ENCODE measurements at places on chromosomes 7 and 10.

DNA sequence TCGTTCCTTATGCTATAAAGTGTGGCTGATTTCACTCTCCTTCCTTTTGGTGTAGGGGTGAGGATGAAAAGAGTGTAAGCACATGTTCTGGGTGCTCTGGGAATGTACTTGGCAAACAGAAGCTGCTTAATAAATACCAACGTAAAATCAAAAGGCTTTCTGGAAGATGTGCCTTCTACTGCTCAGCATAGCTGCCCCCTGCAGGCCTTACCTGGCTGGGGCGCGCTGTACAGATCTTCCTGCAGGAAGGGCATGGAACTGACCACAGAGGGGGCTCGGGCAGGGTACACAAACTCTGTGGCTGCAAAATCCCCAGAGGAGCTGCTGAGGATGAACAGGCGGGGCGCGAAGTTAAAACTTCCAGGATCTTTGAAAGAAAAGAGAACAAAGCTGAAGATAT is 169.4 kb downstream of the SVIL start:
- DNase-seq = no peak

- DNase-seq = no peak
These were observed 669.8 kb upstream of the ANKRD30A start for GRCh38 chr10:36455526-36456133.

DNA sequence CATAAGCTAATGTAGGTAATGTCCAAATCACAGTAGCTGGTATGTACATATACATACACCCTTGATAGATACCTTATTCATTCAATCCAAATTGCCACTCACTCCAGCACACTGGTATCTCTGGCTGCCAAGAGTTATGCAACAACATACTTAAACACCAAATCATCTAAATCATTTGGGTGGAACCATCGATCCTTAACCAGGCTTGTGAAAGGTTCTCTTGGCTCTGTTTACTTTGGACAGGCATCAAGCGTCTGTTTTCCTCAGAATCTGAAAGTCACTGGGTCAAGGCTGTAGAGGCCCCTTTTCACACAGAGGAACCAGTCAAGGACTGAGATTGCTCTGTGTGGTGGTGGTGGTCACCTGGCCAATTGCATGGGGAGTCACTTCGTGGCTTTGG is 24.6 kb downstream of the JAZF1 start:
- no peak for DNase-seq

- peak; percentile 71 for DNase-seq
These were observed at the start of gene ZKSCAN1 for GRCh38 chr7:100015232-100016214. Gene ZKSCAN1 (plus strand): TSS chr7:100015596. CDS start chr7:100023507, 7,911 bp downstream.

DNA sequence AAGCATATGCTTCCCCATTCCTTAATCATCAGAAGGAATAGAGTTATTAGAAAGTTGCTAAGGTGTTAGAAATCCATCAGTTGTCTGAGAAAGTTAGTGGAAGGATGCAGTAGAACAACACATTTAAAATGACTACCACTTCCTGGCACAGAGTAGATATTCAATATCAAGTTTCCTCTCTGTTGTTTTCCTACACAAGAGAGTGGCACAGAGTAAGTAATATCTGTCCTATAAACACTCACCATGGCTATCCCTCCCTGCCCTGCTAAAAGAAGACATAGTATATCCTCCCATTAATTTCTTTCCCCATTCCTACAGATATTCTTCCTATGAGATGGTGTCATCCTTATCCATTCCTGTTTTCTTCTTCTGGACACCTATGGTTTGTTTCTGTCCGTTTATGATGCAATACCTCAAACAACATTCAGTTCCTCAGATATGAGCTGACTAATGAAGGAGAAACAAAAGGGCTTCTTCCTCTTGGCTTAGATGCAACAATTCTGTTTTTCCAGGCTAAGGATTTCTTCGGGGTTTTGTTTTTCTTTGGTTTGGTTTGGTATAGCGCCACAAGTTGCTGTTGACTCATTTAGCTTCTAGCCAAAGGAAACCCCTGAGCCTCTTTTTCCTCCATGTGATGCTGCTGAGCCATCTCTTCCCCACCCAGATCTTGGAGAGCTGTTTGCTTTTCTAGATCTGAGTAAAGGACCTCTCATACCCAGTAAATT is 32.9 kb upstream of the BPGM start:
- no peak for DNase-seq

DNA sequence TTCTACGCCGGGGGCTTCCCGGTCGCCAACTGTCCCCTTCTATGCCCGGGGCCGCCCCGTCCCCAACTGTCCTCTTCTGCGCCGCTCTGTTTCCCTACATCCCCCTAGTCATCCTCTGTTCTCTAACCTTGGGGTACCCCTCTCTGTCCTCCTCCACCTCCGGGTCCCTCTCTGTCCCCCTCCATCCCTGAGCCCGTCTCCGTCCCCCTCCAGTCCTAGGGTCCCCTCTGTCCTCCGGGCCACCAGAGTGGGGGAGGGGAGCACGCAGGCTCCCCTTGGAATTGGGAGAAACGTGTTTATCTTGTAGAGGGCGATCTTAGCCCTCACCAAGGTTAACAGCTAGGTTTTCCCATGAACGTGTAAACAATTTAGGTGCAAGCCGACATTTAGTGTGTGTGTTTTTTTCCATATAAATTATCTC is 852 bp upstream of the KLF6 start:
- DNase-seq = no peak

GRCh38 chr10:55629793-55630490 is 731.1 kb downstream of the ZWINT start:
- DNase-seq = no peak

- no peak for DNase-seq
These were observed 88.8 kb downstream of the SUGCT start for GRCh38 chr7:40223451-40224127.

DNA sequence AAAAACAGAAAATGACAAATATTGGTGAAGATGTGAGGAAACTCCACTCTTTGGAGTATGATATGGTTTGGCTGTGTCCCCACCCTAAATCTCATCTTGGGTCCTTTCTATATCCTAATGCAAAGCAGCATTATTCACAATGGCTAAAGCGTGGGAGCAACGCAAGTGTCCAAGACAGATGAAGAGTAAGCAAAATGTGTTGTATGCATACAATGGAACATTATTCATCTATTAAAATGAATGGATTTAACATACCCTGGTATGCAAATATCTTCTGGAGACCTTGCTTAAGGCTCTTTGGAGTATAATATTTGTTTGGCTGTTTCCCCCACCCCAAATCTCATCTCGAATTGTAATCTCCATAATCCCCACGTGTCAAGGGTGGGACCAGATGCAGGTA is 839.8 kb upstream of the POM121L12 start:
- DNase-seq = no peak

- DNase-seq = no peak
These were observed 208.7 kb upstream of the PRKCQ start for GRCh38 chr10:6788731-6789130.

- no peak for DNase-seq
These were observed 8.5 kb upstream of the AOAH start for GRCh38 chr7:36732806-36733205.

DNA sequence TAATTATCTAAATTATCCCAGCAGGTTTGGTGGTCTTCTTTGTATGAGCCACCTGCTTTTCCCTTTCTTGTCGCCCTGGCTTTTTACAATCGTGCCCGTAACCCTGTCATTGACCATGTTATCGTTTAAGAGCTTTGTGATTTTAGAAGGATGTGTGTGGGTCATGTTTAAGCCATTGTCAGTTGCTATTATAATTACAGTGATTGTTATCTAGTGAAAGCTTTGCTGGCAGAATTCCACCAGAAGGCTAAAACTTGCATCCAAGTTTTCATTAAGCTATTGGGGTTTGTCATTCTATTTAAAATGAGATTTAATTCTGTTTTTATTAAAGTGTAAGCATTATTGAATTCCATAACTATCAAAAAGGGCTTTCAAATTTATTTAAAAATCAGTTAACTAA is 354.2 kb upstream of the TMEM229A start:
- DNase-seq = no peak

DNA sequence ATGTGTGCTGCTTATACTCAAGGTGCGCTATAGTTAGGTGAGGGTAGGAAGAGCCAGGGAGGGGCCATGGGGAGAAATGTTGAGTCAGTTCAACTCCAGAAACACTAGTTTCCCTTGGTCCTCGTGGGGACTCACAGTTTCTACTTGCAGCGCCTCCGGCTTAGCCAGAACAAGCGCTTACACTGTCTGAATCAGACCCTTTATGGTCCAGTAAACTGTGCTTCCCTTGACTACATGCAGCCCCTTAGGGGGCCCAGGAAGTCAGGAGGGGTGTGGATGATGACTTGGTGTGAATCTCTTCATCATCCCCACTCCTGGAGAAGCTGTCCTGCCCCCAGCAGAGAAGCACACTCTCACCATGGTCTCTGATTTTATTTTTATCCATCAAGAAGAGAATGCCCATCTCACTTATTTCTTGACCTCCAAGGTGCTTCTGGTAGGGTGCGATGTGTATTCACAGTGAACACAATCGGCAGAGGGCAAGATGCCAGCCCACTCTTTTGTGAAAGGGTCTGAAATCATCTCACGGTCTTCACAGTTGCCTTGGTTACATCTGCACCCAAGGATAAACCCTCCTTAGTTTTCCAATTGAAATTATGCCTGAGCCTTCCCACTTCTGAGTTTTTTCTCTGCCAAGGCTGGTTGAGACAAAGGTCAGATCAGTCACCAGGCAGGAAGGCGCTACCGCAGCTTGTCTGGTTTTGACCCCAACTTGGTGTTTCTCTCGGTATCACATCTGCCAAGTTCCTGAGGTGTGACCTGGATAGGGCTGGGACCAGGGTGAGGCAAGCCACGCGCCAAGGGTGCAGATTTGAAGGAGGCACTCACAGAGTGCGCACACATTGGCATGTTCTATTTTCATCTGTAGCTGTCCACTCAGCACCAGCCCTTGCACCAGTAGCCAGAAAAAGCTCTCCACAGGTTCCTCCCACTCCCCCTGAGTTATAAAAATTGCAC is 62.7 kb upstream of the LRRC4 start:
- DNase-seq = peak; percentile 25

- no peak for DNase-seq
These were observed 99.0 kb downstream of the UBE2H start for GRCh38 chr7:129853661-129854268.

DNA sequence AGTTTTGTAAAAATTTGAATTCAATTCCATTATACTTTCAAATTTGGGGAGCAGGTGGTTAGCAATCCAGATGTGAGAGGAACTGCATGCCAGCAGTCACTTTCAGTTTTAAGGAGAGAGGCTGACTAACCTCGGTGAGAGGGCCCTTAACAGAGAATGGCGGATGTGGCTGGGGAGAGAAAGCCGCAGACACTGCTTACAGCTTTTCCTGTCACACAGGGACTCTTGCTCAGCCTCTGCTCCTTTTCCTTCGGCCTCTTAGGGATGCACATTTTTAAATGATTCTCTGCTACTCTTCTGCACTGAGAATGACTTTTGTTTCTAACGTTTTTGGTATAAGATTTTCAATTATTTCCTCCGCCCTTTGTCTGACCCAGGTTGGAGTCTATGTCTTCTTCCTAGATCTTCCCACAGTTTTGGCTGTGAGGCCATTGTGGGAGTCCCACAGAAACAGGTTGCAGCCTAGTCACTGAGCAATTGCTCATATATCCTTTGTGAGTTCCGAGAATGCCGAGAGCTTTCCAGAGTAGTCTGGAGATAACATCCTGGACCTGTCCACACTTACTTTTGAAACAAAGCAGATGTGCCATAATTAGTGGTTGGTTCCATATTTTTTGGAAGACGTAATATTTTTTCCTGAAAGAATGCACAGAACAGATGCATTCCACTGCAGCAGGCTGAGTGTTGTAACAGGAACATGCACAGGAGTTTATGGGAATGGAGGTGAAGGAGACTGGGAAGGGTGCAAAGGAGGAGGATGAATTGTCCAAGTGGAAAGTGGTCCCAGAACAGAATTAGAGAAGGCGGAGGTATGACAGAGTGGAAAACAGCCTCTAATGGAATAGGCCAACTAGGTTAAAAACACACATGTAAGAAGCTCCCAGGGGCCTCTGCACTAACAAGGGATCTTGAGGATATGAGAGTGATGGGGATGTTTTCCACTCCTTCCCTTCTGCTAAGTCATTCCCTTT is 168.0 kb upstream of the ZNF32 start:
- DNase-seq = no peak

DNA sequence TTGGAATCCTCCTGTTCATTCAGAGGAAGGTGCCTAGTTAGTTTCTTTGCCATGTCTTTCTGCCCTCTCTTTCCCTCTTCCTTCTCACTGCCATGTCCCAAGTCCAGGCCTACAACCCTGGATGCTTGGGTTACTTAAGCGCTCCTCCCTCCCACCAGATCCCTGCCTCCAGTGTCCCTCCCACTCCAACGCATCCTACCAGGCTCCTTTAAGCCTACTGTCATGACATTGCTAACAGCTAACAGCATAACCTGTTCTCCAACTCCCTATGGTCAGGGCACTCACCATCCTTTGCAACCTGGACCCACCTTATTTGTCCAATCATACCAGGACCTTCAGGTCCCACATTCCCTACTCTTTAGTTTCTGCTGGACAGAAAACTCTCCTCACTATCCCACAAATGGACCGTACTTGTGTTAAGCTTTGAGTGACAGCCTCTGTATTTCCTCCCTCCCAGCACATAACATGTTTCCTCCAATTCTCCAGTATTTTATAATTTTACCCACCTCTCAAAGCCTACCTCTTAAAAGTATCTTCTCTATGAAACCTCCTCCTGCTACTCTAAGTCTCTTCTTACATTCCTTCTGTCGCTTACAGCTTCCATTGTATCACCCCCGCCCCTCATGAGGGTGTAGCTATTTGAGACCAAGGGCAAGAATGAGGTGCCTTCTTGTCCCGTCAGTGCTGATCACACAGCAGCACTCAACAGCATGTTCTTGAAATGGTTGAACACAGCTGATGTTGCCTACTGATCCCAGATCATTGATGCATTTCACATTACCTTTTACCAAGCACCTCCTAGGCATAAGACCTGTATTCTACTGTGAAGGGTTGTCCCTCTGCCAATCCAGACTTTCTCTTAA is 1.7 kb downstream of the BLNK start:
- DNase-seq = no peak

DNA sequence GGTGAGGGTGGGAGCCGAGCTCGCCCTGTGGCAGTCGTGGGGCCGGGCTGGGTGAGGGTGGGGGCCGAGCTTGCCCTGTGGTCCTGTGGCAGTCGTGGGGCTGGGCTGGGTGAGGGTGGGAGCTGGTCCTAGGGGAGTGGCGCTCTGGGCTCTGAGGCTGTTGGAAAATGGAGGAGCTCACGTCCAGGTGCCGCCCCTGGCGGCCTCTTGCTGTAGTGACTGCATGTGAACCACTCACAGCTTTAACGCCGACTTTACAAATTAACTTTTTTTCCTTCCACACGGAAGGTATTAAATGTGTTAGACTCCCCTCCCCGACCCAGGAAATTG is 312.6 kb downstream of the WDR37 start:
- DNase-seq = no peak

GRCh38 chr7:73847941-73848723 is 5.8 kb upstream of the METTL27 start:
- no peak for DNase-seq

DNA sequence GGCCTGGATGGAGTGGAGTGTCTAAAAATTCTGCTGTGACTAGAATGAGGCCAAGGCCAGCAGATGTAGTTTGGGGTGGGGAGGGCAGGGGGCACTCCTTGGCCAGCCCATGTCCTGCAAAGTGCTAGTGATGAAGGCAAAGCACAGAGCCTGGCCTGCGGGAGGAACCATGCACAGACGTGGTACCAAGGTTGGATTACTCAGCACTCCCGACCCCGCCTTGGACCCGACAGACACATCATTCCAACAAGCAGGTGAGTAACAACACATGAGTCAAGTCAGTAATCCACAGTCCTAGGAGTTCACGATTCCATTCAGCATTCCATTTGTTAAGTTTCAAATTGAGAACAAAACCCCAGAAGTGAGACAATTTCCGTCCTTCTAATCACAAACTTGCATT is 317.3 kb downstream of the TCERG1L start:
- no peak for DNase-seq

GRCh38 chr10:101485207-101485606 is 102.8 kb downstream of the POLL start:
- DNase-seq = no peak

- DNase-seq = no peak
These were observed 372.1 kb downstream of the DNAJB6 start for GRCh38 chr7:157708919-157709295.

Measured in substantia nigra (tissue), 51 donors.